ENCODE measurements at places on chromosomes 1 and 21.

GRCh38 chr1:9892563-9893528, 17.2 kb downstream of the CTNNBIP1 start:
- peak; percentile 20 for DNase-seq

GRCh38 chr21:46254208-46254975, 25.8 kb upstream of the LSS start:
- DNase-seq, result no peak

GRCh38 chr1:30571380-30571779, 152.0 kb downstream of the MATN1 start:
- DNase-seq, result no peak

DNA sequence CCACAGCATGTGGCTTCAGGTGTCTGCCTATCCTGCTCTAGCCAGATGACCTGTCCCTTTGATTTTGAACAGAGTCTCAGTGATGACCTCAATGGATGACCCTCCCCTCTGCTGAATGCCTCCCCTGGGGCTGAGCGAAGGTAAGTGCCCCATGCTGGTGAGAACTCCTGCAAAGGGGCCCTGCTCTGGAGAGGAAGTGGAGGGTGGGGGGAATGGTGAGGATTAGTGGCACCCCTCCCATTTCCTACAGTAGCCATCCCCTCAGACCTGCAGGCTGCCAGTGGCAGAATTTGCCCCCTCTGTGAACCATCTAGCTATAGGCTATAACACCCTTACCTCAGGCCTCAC, 3.7 kb upstream of the PMVK start:
- DNase-seq, result peak; percentile 28

DNA sequence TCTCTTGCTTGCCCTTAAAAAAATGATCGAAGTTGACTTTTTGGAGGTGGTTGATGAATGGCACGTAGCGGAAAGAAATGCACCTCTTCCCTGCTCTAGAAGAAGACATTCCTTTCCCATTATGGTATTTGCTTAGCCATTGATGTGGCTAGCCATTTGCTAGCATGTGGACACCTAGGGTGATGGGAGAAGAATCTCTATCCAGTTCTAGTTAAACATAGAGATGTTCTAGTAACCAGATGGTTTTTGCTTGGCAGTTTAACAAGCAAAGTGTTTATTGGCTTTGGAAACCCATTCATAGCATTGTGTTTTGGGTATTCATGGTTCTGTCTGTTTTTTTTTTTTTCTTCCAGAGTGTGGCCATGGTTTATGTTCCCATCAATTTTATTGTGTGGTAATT, 78.9 kb downstream of the KCNJ6 start:
- DNase-seq, result no peak

GRCh38 chr1:6703016-6703415, 1.4 kb upstream of the DNAJC11 start:
- no peak for DNase-seq

DNA sequence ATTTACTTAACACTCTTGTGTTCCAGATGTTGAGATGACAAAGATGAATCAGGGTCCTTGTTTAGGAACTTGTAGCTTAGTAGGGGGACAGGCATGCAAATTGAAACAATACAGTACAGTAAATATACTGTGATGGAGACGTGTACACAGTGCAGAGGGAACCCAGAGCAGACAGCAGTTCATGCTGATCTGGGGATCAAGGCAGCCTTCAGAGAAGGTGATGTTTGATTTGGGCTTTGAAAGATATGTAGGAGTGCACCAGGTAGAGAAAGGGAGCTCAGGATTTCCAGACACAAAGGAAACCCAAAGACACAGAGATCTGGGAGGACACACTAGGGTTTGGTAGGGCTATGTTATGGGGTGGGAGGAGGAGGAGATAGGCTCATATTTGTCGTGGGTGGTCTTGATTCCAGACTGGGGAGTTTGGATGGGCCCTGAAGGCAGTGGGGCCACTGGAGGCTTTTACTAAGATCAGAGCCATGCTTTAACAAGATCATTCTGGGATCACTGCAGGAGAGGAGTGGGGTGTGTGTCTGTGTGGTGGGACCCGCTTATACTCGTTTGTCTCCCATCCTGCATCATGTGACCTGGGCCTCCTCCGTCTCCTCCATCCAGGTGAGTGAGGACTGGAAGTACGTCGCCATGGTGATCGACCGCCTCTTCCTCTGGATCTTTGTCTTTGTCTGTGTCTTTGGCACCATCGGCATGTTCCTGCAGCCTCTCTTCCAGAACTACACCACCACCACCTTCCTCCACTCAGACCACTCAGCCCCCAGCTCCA, 7.8 kb downstream of the CHRNB2 start:
- no peak for DNase-seq

GRCh38 chr1:197305925-197306324, 37.9 kb downstream of the CRB1 start:
- DNase-seq, result no peak

GRCh38 chr1:239977416-239977815, 114.3 kb upstream of the FMN2 start:
- DNase-seq, result no peak

GRCh38 chr1:183385340-183386144, 32.6 kb downstream of the NMNAT2 start:
- no peak for DNase-seq

- peak; percentile 55 for DNase-seq
Measured at GRCh38 chr1:231590453-231591198, 36.0 kb upstream of the DISC1 start.

- no peak for DNase-seq
Measured at GRCh38 chr1:223708001-223708359, 4.4 kb upstream of the CAPN2 start.

DNA sequence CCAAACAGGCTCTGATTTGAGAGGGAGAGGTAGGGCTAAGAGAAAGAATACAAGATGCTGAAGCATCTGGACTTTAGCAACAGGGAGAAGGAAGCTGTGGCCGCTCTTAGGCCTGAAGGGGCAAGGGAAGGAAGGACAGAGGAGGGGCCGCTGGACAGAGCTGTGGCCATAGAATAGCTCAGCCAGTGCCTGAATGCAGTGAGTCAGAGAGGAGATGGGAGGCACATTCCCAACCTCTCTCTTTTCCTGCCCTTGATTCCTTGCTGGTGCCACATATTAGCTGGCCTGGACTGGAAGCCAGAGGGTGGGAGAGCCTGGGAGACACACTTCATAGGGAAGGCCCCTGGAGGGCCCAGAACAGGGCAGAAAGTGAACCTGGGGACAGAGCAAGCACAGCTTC, 83.4 kb upstream of the POU3F1 start:
- DNase-seq, result no peak

- no peak for DNase-seq
Measured at GRCh38 chr1:211944733-211945500, 90.4 kb downstream of the INTS7 start.

DNA sequence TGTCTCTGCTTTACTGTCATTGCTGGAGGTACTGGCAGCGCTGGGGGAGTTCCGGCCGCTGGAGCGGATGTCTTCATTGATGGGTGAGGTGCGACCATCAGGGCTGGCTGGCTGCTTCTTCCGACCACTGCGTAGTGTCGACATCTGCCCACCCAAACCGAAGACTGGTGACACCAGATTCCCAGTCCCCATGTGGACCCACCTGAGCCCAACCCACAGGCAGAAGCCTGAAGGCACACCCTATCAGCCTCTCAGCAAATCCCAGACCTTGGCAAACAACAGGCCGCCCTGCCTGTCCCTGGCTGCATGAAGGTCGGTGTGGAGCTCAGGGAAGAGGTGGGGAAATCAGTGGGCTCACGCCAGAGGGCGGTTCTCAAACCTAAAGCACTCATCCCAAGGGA, 44.8 kb downstream of the SLC45A1 start:
- DNase-seq, result no peak
